Fibroblast of villous mesenchyme (primary cell): ENCODE measurements at places on chromosomes 2 and 18. TPM values are rescaled to one million over a fixed set of nuclear protein-coding genes. Genes with fewer than 3 reads are reported as not detected.

- no peak for DNase-seq
Measured at GRCh38 chr2:190328573-190329147, 9.0 kb upstream of the HIBCH start.

DNA sequence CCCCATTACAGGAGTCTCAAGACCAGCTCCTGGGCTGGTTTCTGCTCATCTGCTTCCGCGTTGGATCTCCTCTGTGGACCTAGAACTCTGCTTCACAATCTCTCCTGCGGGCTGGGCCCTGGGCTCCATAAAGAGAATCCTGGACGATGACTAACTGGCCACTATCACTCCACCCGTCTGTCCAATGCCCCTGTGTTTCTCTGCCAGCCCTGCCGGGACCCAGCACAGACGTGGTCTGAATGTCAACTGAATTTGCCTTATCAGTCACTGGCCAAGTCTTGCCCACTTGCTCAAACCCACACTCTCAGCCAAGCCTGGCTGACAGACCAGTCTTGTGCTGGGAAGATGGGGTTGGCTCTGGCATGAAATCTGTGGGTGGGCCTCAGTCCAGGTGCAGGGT lies 17.4 kb downstream of the KIF3C start:
- no peak for DNase-seq

- DNase-seq, result no peak
Measured at GRCh38 chr2:20812779-20813178, 10.1 kb downstream of the LDAH start.

GALM gene
- 17.4 and 19.9 TPM in 2 replicates for total RNA-seq

DNA sequence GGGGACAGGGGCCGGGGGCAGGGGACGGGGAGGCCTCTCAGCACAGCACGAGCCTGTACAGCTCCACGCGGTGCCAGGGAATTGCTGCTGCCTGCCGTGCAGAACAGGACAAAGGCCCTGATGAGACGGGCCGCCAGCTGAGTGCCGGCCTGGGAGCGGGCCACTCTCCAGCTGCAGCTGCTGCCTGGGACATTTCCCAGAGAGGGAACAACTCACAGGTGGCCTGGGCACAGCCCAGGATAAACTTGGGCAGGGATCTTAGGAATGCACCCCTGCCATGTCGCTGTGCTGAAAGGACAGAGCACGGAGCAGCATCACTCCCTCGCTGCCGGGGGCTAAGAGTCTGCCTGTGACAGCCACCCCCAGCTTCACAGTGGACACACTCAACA lies 38.8 kb downstream of the CENPO start:
- no peak for DNase-seq

DNA sequence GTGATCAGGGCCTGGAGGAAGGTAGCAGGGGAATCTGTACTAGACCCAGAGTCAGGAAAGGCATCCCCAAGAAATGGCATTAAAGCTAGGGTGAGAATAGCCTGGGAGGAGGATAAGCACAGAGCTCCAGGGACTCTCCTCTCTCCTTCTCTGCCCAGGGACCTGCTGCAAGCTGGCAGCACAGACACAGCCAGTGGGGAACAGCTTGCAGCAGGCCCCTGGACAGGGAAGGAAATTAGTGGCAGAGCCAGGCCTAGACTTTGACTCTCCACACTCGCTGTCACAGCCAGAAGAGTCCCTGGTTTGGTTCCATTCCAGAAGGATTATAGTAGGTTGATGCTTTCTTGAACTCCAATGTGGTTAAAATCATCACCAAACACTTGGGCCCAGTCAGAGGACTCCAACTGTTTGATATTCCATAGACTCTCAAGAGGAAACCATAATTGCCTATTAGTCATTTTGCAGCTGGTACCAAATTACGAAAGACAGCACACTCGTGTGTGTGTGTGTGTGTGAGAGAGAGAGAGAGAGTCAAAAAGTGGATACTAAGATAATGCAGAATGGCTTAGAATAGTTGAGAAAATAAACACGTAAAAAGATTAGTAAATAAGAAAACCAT lies 95.5 kb upstream of the ATP8B1 start:
- DNase-seq, result peak; percentile 54

DNA sequence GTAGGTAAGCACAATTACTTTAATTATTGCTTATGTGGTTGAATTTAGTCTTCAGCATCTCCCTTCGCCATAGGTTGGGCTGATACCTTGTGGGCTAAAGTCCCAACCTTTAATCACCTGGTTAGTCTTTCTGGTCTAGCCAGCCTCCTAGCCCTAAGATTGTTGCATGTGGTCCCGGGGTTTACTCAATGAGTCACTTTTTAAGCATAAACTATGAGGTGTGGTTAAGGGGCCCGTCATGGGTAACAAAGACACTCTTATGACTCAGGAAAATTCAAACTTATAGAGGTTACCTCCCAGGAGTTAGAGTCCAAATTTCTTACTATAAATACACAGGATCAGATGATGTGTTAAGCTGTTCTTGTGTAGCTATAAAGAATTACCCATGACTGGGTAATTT lies 841.6 kb downstream of the TRIB2 start:
- peak; percentile 9 for DNase-seq

DNA sequence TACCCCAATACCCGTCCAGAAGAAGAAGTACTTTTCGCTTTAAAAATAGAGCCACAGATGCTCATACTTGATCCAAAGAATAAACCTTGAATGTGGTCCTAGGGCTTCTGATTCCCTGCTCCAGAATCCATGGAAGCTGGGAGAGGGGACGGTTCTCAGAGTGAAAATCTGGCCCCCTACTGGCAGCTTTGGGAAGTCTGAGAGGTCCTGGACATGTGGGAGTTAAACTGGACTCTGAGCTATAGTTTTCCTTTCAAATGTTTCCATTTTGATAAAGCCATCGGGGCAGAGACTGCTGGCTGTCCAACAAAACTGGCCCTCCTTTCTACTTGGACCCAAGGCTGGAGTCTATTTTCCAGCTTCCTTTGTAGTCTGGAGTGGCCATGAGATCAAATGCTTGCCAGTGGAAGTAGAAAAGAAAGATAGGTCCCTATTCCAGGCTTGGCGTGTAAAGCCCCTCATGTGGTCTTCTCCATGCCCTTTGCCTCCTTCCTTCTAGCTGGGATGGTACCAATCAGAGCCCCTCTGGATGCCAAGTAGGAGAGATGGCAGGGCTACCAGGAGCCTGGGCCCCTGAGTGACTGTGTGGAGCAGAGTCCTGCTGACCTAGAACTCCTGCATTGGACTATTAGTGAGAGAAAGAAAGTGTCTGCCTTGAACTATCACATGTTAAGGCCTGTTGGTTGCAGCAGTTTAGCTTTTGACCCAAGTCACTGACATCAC lies 37.7 kb upstream of the TBC1D8 start:
- DNase-seq, result peak; percentile 40

TMEM178A gene
- total RNA-seq, result 0.43 and 1.3 TPM in 2 replicates
